ENCODE measurements at places on chromosomes 11 and 22.

GRCh38 chr22:46539169-46539568, 1.7 kb upstream of the CELSR1 start:
- DNase-seq = no peak

DNA sequence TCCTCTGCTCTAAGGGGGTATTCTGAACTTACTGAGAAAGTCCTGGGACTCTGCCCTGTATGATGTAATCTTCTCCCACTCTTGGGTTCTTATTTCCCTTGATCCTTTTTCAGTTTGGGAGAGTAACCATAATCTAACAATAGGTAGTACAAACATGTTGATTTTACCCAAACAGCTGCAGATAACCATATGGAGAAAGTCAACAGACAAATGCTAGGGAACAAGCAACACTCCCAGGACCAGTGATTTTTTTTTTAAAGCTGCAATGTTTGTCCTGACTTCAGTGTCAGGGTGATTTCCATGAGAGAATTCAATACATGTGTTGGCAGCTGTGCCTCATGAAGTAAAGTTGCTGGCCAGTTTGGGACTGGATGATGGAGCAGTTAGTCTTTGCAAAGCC, 156.5 kb downstream of the FCHSD2 start:
- no peak for DNase-seq

DNA sequence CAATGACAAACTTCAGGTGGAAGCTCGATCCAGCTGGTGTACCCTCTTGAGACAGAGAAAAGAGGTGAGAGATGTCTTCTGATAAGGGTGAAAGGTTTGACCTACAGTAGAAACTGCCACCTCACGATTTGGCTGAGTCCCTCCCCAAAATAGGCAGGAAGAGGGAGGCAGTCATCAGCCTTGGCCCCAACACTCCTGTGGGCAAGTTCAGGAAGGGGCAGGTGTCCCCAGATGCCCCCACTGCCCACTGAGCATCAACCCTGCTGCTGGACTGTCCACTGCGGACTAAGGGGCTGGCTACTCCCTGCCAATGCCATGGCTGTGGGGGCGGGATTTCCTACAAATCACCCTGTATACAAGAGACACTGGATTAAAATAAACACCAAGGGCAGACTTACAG, 441.4 kb downstream of the BUD13 start:
- no peak for DNase-seq

- DNase-seq = no peak
Measured at GRCh38 chr22:25148149-25148691, 51.4 kb upstream of the CRYBB3 start.

DNA sequence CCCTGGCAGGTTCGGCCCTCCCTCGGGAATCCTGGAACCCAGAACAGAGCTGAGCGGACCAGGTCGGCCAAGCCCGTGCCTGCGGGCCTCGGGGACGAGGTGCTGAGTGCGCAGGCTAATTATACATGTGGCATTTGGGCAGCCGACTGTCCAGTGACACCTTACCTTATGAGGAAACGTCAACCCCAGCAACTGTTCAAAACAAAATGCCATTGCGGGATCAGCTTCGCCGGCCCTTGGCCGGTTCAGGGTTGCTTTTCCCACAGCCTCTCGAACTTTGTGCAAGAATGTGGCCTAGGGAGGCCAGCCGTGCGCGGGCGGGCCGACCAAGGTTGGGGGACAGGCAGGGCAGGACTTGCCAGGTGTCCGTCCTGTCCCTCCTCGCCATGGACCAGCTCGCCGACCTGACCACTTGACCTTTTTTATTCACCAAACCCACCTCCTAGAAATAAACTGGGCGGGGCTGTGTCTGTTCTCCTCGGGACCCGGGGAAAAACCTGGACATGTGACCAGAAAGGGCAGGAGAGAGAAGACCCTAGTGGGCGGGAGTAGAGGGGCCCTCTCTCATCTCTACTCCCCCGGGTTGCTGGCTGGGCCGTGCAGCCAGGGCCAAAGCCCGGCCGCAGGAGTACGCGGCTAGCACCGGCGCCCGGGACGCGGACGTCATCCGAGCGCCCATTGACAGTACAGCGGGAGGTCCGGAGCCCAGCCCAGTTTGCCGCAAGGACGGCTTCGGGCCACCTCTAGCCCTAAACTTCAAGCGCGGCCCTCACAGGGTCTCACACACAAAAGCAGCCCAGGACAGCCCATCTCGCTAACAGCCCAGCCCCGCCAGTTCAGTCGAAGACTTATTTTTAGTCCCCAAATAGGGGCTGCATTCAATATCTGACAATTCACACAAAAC, 134.3 kb upstream of the C11orf58 start:
- no peak for DNase-seq

DNA sequence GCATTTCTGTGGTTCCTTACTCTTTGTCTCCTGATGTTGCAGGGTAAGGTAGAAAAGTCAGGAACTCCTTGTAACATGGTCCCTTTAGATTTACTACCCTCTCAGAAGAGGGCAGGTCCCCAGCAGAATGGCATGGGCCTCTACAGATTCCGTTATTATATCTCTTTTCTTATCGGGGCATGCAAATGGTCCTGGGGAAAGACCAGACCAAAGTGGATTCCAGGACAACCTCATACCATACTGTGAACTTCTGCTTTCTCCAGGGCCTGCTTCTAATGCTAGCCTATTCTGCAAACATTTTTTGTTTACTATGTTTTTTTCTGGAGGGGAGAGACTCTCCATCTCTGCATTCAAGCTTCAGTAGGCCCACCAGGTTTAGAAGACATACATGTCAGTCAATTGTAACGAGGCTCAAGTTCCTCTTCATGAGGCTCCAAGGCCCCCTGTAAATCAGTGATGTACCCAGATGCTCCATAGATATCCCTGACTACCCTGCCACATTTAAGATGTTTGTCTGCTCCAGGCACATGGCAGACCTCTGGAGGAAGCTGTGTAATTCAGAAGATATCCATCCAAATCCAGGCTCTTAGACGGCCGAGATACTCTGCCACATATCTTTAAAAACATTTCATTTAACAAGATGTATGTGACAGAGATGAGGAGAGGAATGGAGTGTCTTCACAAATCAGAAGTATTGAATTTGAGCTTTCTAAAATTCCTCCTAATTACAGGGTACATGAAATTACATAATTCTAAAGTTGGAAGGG, 8.5 kb upstream of the ME3 start:
- DNase-seq = no peak

- no peak for DNase-seq
Measured at GRCh38 chr11:16895306-16895705, 118.9 kb downstream of the PLEKHA7 start.

DNA sequence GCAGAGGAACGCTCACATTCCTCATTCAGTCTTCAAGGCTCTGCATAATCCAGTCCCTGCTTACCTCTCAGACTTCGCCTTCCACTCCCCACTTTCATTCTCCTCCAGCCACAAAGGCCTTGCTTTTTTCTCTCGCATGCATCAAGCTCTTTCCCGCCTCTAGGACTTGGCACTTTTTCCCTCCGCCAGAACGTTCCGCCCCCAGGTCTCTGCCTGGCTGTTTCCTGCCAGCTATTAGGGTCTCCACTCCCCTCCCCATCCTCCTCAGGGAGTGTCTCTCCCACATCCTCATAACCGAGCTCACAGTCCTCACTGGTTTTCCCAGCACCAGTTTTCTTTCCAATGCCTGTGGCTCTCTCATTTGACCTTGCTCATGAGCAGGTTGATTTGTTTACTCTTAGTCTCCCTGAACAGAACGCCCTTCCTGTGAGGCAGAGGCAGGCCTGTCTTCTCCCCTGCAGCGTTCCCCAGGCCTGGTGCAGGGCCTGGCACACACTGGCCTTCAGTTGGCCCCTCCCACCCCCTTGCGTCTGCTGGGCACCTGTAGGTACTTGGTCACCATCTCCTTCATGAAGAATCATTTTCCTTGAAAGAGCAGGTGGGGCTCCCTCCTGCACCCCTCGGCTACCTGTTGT, 75.2 kb downstream of the RTL6 start:
- no peak for DNase-seq

- no peak for DNase-seq
Measured at GRCh38 chr11:119891055-119891768, 162.2 kb upstream of the NECTIN1 start.

GRCh38 chr11:73281201-73281741, 9.1 kb downstream of the P2RY6 start:
- no peak for DNase-seq

DNA sequence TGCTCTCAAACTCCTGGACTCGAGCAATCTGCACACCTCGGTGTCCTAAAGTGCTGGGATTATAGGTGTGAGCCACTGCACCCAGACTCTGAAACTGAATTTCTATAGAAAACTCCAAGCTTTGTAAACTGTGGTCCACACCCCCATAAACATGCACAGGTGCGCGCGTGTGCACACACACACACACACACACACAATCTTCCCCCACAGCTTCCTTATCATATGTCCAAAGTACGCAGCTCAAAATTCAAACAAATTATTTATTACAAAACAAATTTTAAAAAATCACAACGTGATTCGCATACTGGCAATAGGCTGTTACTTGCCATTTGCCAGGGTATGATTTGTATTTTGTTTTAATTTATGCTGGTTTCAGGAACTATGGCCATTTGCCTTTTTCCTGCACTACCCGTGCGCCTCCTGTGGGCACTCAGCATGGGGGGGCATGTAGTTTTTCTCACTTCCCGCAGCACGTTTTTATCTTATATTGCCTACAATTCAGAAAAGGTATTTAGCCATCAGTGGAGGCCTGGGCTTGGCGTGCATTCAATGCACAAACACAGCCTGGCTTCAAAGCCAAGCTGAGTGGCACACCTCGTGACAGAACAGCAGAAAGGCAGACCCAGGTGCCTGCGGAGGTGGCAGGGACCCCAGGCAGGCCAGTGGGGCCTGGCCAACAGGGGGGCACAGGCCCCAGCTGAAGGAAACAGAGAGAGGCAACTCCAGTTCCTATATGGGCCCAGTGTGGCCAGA, 10.8 kb upstream of the SNX32 start:
- no peak for DNase-seq

GRCh38 chr11:83317757-83318690, 31.9 kb upstream of the CCDC90B start:
- no peak for DNase-seq

- no peak for DNase-seq
Measured at GRCh38 chr11:47955061-47955755, 25.2 kb upstream of the PTPRJ start.

DNA sequence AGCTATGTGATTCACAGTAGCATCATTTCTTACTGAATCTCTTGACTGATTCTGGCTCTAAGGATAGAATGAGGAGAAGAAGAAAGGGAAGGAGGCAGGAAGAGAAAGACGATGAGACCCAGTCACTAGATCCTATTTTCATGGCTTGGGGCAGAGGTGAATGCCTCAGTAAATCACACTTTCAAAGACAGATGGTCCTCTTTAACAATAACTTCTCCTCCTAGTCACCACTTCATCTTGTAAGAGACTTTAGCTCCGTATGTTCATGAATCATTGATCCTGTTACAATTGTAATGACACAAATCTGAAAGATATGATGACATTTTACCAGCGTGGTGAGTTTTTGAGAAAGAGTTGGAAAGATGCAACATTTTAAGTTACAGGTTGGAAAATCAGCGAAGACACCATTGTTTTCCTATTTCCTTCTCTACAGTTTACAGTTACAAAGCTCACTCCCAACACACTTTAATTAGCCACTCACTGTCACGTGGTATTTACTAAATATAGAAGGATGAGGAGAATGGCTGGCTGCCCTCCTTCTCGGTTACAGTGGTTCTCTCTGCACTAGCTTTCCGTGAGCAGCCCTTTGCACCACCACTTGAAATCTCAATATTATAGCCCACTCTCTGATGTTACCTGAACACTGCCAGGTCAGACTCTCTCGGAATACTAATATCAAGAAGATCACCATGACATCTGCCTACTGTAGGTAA, 205.8 kb downstream of the CADM1 start:
- no peak for DNase-seq

GRCh38 chr11:73234471-73235181, 16.5 kb downstream of the P2RY2 start:
- DNase-seq = no peak

DNA sequence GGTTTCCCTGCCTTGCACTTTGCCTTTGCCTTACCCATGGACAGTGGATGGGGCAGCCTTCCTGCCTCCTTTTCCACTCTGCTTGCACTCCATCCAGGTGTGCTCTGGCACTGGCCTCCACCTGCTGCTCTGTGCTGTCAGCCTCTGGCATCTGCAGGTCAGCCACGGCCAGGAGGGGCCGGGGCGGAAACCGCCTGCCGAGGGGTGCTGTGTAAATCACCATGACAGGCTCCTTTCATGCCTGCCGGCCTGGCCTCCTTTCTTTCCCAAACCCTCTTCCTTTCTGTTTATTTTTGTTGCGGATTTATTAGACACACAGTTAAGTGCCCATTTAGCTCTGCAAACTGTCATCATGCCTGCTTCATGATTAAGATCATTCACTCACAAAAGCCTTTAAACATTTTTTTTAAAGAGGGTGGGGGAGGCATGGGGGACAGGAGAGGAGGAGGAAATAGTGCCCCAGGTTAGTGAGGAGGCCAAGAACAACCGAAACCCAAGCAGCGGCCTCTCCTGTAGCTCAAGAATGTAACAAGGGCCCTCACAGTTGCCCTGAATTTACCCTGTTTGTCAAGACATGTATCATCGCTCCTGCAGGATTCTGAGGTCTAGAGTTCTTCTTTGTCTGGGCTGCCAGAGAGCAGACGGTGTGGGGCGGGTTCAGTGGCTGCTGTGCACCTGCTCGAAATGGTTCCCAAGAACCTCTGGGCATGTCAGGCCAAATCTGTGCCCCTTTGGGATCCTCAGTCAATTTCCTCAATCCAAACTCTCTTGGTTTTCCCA, 83.3 kb downstream of the BARX2 start:
- no peak for DNase-seq

- DNase-seq = no peak
Measured at GRCh38 chr22:44372611-44373010, 59.9 kb upstream of the SHISAL1 start.

GRCh38 chr22:38243007-38243765, 29.6 kb downstream of the TMEM184B start:
- no peak for DNase-seq

GRCh38 chr11:125329786-125330185, 165.2 kb downstream of the PKNOX2 start:
- DNase-seq = no peak

DNA sequence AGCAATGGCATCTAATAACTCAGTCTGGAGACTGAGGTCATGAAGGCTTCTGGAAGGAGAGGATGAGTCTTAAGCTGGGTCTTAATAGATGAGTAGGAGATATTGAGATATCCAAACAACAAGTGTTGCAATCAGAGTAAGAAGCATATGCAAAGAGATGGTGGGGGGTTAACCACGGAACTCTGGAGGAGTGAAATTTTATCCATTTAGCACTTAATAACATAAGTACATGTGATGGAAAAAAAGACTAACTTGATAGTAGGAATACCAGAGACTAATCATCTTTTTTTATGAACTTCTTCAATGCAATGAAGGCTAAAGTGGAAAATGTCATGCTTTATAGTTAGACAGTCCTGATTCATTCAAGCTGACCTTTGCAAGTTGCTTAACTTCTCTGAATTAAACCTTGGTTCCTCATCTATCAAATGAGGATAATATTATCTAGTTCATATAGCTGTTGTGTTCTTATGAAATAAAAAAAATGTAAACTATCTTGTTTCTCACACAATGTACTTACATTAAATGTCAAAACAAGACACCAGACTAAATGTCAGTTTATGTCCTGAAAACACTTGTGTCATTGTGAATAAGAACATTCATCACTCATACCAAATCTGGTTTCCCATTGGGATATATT, 403.1 kb upstream of the CCDC90B start:
- DNase-seq = no peak

Measured in stimulated activated effector memory CD8-positive, alpha-beta T cell treated with anti-CD3 and anti-CD28 coated beads, Interleukin-12 subunit alpha, Interleukin-12 subunit beta, amount 100 ng/mL, for 72 hours (primary cell).